ENCODE measurements at places on chromosomes 1 and 21. TPM values are rescaled to one million over a fixed set of nuclear protein-coding genes. Genes with fewer than 3 reads are reported as not detected.
A peak's percentile ranks its signal among the peaks of the same experiment; 100 is the strongest.

GRCh38 chr1:31745096-31745945 is 18.8 kb downstream of the ADGRB2 start:
- no peaks in the 10 kb centered on the region for H3K4me1 ChIP-seq
- H3K27me3 ChIP-seq, result no peaks in the 10 kb centered on the region
- DNase-seq, result peak; percentile 46
- no peak overlapping the region for H3K4me3 ChIP-seq

DNA sequence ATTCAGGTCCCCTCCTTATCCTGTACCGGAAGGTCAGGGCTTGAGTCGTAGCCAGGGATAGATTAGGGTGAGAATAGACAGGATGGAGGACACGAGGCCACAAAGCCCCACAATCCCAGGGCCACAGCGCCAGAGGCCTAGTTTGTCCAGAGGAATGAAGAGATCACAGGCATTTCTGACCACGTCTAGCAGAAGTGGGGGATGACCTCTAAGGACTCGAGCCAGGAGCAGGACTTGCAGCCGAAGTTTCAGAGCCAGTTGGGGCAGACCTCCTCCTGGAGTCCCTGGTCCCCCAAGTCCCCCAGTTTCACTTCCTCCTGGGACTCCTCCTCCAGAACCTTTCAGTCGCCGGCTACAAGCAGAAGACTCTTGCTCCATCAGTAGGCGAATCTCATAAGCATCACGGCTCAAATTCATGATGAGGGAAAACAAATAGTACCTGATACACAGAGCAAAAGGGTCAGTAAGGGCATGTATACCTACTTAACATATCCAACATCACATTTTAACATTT is 2.3 kb upstream of the ITGA10 start:
- no peak for DNase-seq
- no peaks in the 10 kb centered on the region for H3K4me1 ChIP-seq
- no peaks in the 10 kb centered on the region for H3K36me3 ChIP-seq
- H3K27me3 ChIP-seq, result no peaks in the 10 kb centered on the region
- no peak overlapping the region for H3K4me3 ChIP-seq

DNA sequence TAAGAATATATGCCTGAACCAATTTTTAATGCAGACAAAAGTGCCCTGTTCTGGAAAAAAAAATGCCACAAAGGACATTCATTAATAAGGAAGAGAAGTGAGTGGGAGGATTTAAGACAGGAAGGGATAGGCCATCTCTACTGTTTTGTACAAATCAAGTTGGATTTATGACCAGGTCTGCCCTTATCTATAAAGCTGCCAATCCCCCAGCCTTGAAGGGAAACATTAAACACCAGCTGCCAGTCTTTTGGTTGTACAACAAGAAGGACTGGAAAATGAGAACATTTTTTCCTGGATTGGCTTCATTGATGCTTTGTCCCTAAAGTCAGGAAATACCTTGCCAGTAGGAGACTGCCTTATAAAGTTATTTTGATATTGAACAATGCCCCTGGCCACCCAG is 444.0 kb downstream of the NPHP4 start:
- no peaks in the 10 kb centered on the region for H3K4me1 ChIP-seq
- no peaks in the 10 kb centered on the region for H3K27me3 ChIP-seq
- no peaks in the 10 kb centered on the region for H3K36me3 ChIP-seq
- DNase-seq, result no peak

DNA sequence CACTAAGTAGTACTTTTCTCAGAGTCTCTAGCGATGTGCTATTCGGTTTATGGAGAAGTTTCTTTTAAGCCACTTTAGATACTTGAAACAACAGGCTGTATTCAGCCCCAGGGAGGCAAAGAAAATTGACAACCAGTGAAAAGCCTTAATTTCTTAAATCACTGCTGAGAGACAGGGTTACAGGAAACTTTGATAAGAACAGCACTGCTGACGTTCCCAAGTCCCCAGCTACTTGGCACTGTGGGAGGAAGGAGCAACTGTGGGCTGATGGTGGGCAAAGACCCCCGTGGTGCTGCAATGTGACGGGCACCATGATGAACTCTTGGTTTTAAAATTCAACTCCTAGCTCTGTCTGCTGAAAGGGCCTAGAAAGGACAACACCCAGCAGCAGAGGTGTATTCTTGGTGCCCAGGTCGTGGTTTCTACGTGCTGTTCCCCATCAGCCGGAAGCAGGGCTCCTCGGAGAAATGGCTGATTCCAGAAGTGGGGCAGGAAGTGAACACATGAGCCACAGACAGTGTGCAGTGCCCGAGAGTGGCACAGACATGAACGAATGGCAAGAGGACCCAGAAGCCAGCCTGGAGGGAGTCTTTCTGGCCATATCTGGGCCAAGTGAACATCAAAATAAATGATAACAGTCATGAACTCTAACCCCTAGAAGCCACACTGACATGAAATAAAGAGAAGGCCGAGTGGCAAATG is 5.3 kb downstream of the PTTG1IP start:
- peaks cover 27% of the 10 kb centered on the region for H3K4me1 ChIP-seq
- peak overlapping the region; percentile 10 for H3K27ac ChIP-seq
- H3K36me3 ChIP-seq, result no peaks in the 10 kb centered on the region
- no peak overlapping the region for H3K4me3 ChIP-seq
- no peaks in the 10 kb centered on the region for H3K27me3 ChIP-seq
- no peak for DNase-seq

- no peak for DNase-seq
- H3K4me1 ChIP-seq, result no peaks in the 10 kb centered on the region
- H3K27ac ChIP-seq, result no peak overlapping the region
These were observed 154.4 kb downstream of the PLPP3 start for GRCh38 chr1:56424744-56425493.

LIN28A gene
- 0.17 TPM for total RNA-seq
